Fibroblast of skin of right quadriceps (primary cell): ENCODE measurements at places on chromosomes 2 and 18.

DNA sequence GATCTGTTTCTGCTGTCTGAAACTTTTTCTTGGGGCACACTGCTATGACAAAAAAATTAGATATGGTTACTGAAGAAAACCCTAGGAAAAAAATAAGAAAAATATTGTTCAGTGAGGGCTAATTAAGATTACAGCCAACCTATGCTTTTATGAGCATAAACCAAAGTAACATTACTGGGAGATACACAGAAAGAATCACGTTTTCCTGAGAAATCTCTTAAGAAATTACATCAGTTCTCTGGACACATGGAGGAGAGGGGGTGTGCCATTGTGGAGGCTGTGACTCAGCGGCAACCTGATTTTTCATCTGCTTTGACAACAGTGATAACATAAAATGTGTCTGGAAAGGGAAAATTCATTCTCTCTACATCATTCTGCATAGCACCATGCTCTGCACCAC is 13.4 kb upstream of the NMI start:
- DNase-seq = peak; percentile 91

- no peak for DNase-seq
Observed at GRCh38 chr2:3073041-3073595, 304.5 kb downstream of the EIPR1 start.

DNA sequence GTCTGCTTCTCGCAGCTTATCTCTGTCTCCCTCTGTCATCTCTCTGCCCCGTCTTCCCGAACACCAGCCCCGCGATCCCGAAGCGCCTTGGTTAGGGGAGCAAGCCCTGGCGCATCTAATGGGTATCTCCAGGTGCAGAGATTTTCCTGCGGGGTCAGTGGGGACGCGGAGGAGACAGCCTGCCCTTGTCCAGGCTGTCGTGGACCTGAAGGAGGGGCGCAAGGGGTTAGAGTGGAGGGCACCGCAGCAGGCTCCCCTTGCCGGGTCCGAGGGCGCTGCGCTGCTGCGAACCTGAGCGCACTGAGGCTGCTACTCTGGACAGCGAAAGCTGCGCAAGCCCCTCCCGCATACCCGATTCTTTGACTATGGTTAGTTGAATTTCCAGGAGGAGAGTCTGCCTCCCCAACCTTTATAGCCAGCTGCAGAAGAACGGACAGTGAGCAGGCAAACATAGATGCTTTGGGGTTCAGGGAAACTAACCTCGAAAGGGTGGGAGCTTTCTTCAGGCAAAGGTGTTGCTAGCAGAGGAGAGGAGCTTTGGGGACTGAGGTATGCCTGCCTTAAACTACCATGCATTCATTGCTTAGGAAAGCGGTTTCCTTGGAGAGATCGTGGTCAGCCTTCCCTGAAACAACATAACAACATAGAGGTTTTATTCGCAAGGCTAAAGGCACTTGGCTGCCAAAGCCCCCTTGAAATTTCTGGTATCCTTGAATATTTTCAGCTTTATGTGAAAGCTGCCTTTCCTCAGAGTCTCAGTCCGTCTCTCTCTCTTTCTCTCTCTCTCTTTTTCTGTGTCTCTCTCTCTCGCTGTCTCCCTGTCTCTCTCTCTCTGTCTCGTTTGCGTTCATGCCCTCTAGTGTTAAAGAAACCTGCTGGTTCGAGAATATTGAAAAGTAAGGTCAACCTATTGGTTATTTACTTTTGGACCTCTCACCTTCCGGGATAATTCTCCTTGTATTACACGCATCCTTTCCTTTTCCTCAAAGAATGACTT is 1.6 kb downstream of the GALNT13 start:
- no peak for DNase-seq

- DNase-seq = no peak
Observed at GRCh38 chr2:226799976-226800940, 638 bp upstream of the IRS1 start.

GRCh38 chr18:55763298-55763697 is 175.3 kb upstream of the TCF4 start:
- DNase-seq = peak; percentile 66
